Epithelial cell of proximal tubule (primary cell): ENCODE measurements at places on chromosomes 12 and 14.

DNA sequence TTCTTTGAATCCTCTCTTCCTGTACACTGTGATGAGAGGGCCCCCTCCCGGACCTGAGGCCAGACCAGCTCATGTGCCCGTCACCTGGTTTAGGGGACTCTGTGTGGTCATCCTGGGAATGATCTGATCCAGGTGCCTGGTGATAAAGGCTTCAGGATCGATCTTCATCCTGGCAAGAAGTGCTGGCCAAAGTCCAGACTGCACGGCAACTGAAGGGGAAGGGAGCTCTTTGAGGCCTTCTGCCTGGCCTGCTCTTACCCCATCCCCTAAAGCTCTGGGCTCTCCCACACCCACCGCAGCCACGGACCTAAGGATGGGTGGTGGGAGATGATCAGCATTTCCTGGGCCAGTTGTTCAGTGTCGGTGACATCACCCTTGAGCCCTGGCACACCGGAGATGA lies 31.8 kb downstream of the GCN1 start:
- no peak for DNase-seq

- DNase-seq, result no peak
These were observed 61.7 kb downstream of the LRFN5 start for GRCh38 chr14:41668356-41668755.

DNA sequence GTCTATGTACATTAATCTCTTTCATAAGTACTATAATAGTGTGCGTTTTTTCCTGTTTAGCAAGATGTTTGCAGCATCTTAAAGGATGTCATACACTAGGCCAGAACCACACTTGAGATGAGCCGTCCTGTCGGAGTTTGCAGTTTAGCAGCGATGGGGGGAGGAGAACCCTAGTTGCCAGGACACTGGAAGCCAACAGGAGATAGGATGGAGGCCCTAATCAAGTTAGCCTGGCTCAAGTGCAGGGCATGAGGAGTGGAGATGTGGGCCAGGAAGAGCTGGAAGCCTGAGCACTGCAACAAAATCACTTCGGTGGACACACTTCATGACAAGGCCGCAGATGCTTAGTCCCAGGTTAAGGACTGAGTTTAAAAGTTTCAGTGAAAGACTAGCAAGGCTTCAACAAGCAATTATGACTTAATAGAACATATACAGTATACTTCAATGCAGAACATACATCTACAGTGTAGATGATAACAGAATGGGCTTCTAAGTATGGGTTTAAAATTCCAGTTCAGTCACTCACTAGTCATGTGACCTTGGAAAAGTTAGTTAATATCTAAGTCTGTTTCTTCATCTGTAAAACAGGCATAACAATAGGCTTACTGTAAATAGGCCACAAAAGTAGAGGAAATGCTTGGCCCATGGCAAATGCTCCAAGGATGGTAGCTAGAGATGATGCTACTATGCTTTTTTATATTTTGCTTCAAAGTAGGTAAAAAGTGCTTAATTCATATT lies 77.1 kb downstream of the PTPN21 start:
- no peak for DNase-seq

GRCh38 chr14:70919774-70920173 lies 12.5 kb downstream of the PCNX1 start:
- no peak for DNase-seq

GRCh38 chr12:55957106-55957859 lies 8.6 kb downstream of the PMEL start:
- DNase-seq, result no peak

GRCh38 chr12:72511498-72511897 lies 239.3 kb downstream of the TRHDE start:
- DNase-seq, result peak; percentile 27

GRCh38 chr12:95796982-95797289 lies 6.4 kb upstream of the NTN4 start:
- no peak for DNase-seq

DNA sequence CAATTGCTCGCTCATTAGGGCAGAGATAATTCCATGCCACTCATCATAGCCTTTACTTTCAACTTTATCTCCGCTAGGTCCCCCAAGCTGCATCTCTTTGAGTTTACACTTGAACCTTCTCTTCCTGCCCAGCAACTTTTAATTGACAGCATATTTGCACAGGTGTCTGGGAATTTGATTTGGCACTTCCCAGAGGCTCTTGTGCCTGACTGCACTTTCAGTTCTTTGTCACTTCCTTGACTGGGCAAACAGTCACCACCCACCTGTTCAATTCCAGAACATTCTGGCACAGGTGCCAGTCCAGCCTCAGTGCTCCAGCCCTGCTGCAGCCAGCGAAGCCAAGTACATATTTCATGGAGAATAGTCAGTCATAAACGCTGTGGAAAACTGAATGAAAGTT lies 110.1 kb upstream of the LRIG3 start:
- DNase-seq, result no peak

GRCh38 chr12:63952995-63953394 lies 108.5 kb downstream of the SRGAP1 start:
- no peak for DNase-seq

- DNase-seq, result no peak
These were observed 12.6 kb downstream of the TRIM9 start for GRCh38 chr14:51082349-51082748.

DNA sequence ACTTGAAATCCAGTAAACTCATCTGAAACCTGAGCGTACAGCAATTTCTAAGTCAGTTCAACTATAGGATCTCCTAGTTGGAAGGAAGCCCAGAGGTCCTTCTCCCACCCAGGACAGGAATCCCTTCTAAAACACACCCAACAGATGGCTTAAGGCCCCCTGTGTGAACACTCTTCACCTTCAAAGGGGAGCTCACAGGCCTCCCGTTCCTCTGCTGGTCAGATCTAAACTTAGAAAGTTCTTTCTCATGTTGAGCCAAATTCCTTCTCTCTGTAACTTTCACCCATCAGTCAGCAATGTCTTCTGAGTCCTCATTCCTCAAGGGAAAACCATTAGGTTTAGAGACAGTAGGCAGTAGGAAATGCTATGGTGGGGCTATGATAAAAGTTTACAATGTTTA lies 355.2 kb downstream of the PCNX1 start:
- no peak for DNase-seq

DNA sequence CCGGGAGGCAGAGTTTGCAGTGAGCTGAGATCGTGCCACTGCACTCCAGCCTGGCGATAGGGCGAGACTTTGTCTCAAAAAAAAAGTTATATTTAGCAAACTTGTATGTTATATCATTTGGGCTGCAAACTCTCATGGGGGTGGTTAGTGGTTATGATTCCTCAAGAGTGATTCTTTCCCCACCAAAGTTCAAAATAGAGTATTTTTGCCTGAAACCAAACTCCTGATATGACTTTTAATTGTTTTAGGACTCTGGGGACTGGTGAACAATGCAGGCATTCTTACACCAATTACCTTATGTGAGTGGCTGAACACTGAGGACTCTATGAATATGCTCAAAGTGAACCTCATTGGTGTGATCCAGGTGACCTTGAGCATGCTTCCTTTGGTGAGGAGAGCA lies 18.6 kb downstream of the HSD17B6 start:
- no peak for DNase-seq

- DNase-seq, result no peak
These were observed 53.8 kb downstream of the STAB2 start for GRCh38 chr12:103640831-103641230.

- DNase-seq, result no peak
These were observed 494.5 kb downstream of the TMEM132D start for GRCh38 chr12:129409281-129409680.

GRCh38 chr14:63901434-63902085 lies 48.8 kb downstream of the SYNE2 start:
- DNase-seq, result no peak

GRCh38 chr14:32682214-32682613 lies 256.5 kb upstream of the NPAS3 start:
- no peak for DNase-seq

- no peak for DNase-seq
These were observed 42.0 kb downstream of the GLIPR1L2 start for GRCh38 chr12:75432924-75433323.

- no peak for DNase-seq
These were observed 19.6 kb upstream of the HDAC7 start for GRCh38 chr12:47839214-47839876.

DNA sequence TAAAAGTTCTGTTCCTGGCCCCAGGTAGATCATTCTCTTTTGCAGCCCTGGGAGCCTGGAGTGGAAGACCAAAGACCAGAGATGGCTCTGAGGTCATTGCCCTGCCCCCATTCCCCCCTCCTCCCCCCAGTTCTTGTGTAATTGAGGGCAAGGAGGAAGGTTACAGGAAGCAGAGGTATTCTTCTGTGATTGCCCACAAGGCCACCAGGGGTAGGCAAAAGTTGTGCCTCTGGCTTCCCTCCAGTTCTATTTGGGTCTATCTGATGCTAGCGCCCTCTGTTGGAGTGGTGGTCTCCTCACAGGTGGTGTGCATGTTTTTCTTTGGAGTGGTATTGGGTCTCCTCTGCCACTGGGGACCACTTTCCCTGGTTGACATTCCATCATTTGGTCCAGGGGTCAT lies 41.2 kb upstream of the CRY1 start:
- no peak for DNase-seq

- no peak for DNase-seq
These were observed 3.8 kb upstream of the HIF1A start for GRCh38 chr14:61691495-61691894.

DNA sequence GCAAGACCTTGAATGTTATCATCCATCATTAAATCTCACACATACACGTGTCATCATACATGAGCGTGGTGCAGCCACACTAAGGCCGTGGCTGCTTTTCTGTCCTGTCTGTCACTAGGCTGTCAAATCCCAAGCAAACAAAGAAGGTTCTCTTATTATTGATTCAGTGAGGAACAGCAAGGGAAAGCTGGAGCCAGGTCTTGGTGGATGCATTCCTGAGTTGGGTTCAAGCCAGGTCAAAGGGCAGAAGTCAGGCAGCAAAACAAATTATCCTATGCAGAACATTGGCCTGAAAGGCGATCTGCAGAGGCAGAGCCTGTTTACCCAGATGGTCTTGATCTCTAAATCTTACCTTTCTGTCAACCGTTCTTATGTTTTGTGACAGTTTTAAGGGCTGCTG lies 252.3 kb downstream of the NEDD1 start:
- DNase-seq, result no peak

DNA sequence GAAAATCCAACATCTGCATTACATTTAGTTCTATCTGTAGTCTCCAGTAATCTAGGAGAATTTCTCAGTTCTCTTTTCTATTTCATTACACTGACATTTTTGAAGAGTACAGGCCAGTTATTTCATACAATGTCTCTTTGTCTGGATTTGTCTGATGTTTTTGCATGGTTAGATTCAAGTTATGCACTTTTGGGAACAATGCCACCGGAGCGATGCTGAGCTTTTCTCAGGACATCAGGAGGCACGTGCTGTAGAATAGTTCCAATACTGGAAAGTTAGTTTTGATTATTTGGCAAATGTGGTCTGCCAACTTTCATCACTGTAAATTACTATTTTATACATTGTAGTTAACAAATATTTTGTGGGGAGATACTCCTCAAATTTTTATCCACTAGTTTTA lies 43.1 kb downstream of the ALDH1L2 start:
- DNase-seq, result no peak

DNA sequence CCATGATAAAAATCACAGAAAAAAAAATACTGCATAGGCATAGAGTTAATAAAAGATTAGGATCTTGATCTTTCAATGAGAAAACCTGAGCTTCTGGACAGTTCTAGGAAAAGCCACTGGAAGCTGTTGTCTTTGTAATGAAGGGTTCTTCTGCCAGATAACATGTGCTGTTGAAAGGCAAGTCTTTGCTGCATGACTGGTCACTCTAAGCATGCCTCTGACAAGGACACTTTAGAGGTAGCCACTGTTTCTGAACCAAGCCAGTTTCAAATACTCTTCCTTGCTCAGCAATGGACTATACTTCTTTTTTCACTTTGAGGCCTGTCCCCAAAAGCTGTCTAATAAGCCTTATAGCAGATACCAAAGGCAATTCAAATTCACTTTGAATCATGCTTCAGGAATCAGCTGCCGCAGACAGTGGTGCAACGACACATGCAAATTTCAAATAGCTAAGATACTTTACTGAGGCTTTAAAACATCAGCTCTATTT lies 70.2 kb downstream of the BTG1 start:
- DNase-seq, result no peak

DNA sequence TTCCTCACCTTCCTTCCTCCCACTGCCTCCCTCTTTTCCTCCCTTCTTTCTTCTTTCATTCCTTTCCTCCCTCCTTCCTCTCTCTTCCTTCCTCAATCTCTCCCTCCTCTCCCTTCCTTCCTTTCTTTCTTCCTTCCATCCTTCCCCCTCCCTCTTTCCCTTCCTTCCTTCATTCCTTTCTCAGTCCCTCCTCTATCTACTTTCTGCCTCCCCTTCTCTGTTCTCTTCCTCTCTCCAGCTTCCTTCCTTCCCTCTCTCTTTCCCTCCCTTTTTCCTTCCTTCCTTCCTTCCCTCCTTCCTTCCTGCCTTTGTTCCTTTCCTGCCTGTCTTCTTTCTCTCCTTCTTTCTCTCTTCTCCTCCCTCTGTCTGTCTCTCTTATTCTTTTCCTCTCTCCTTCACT lies 16.1 kb downstream of the ASCL1 start:
- no peak for DNase-seq

DNA sequence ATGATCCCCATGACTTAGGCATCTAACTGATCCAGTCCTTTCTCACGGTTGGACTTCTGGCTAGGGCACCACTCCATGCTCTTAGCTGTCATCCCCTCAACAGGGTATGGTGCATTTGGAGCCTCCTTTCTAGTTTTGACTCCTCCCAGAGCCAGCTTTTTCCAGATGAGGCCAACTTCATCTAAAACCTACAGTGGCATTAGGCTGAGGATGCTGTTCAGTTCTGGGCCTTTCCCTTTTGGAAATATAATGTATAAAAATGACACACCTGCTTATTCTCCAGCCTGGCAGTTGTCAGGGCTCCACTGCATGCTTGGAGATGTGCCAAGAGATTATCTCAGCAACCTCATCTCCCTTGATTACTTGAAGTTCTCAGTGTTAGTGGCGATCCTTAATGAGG lies 239.7 kb downstream of the EMP1 start:
- DNase-seq, result no peak

DNA sequence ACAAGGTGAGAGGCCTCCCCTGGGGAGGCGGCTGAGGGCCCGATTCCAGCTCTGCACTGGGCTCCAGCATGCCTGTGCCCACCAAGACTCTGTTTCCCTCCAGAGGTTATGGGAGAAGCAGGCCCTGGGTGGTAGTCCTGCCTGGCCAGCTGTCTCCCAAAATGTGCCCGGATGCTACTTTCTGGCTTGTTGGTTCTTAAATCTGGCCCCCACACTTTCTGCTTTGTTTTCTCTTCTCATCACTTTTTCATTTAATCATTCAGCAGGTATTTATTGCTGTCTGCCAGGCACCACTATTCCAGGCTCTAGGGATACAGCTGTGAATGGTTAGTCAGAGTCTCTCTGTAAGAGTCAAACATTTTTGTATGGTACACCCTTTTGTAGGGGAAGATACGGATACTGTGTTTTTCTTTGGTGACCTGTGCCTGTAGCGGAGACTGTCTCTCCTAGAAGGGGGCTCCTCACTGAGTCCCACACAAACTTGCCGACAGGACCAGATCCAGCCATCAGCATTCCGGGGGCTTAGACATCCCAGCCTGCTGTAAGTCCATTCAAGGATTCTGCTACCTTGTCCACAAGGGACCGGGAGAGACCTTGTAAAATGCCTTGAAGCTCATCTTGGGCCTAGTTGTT lies 3.8 kb downstream of the DHRS2 start:
- DNase-seq, result no peak

- no peak for DNase-seq
These were observed 52.8 kb upstream of the CNOT2 start for GRCh38 chr12:70190262-70191010.

GRCh38 chr12:104668274-104668718 lies 211.5 kb downstream of the CHST11 start:
- DNase-seq, result no peak
